ENCODE measurements at places on chromosomes 3 and 15. TPM values are rescaled to one million over a fixed set of nuclear protein-coding genes. Genes with fewer than 3 reads are reported as not detected.

Gene C3orf20
- total RNA-seq = 0.22 TPM

Gene ADGRG7
- total RNA-seq = 22.5 TPM

Gene TMIE
- 0.19 TPM for total RNA-seq

Gene GOLGA6L7
- total RNA-seq = not detected

Gene RNU5B-1
- 36.6 TPM for total RNA-seq

Gene LYSMD2
- total RNA-seq = 18.9 TPM

Gene ACTRT3
- total RNA-seq = not detected

Gene GNAT1
- 0.28 TPM for total RNA-seq

Gene CEP70
- total RNA-seq = 31.0 TPM

Measured in CD8-positive, alpha-beta T cell (primary cell).